RPMI7951 (cell line): ENCODE measurements at places on chromosomes 5 and 9. TPM values are rescaled to one million over a fixed set of nuclear protein-coding genes. Genes with fewer than 3 reads are reported as not detected.

- DNase-seq, result no peak
These were observed at the start of gene FOXE1 for GRCh38 chr9:97853056-97853843. TSS of gene FOXE1 (plus strand) at chr9:97853226. CDS start at chr9:97853915, 689 bp downstream.

CLTB gene
- 70.2 and 92.2 TPM in 2 replicates for total RNA-seq

RANBP17 gene
- total RNA-seq, result 3.6 and 9.5 TPM in 2 replicates

- peak; percentile 17 for DNase-seq
These were observed 535 bp downstream of the JMY start for GRCh38 chr5:79236362-79236969.

- no peak for DNase-seq
These were observed 121.9 kb upstream of the CXCL14 start for GRCh38 chr5:135700731-135701130.

- DNase-seq, result no peak
These were observed 448.9 kb downstream of the MED10 start for GRCh38 chr5:5929291-5930020.

- no peak for DNase-seq
These were observed 59.2 kb downstream of the PPIC start for GRCh38 chr5:122977319-122977718.

- no peak for DNase-seq
These were observed at the start of gene KIF12 for GRCh38 chr9:114098936-114099668. TSS of gene KIF12 (minus strand) at chr9:114099292. CDS start at chr9:114099276, 16 bp downstream.

- DNase-seq, result no peak
These were observed 10.3 kb downstream of the SEPTIN8 start for GRCh38 chr5:132766806-132767055.

DNA sequence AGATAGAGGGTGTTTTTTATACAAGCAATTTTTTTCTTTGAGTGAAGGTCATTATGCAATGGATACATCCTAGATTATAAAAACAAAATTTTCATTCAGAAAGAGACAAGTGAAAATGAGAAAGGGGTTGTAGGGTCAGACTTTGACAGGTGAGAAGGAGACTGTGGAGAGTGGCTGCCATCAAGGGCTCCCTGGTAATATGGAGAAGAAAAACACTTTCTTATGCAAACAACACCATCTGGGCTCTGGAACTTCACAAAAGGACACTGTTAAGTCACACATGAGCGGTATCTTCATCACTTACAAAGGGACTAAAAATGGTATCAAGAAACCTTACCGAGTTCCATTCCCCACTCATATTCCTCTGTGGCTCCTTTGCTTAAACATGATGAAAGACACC lies 23.5 kb downstream of the C7 start:
- no peak for DNase-seq

DNA sequence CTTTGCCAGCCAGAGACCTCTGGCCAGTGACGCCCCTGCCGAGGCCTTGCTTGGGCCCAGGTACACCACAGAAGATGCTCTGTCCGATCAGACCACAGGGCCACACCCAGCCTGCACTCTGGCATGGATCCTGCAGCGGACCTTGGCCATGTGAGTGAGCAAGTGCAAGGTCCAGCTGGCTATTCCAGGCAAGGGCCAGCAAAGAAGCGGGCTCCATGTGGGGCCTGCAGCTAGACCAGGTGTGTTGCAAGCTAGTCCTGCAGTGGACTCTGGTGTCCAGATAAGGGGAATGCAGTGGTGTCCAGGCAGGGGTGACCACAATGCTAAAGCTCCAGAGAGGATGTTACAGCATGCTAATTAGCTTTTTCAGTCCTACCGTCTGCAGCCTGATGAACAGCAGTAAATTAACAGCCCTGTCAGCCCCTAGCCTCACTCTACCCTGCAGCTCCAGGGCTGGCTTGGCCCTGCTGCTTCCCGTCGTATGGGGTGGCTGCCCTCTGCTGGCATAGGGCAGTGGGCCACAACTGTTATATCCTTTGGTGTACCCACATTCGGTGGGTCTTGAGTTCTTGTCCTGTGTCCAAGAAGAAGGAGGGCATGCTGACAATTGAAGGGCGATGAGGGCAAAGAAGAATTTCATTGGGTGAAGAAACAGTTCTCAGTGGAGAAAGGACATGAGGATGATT lies 284.5 kb upstream of the POU5F2 start:
- DNase-seq, result no peak

DNA sequence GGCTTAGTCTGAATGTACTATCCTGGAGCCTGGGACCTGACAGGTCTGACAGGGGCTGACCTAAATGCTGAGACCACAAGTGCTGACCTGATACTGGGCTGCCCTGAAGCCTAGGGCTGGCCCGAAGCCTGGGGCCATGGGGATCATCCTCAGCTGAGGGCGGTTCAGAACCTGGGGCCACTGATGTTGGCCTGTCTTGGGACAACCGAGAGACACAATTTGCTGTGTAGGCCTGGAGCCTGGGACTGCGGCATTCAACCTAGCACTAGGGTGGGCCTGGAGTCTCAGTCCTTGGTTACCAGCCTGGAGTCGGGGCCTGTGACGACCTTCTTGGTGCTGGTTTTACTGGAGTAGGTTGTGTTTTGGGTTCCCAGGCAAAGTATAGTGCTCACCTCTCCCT lies 46.3 kb downstream of the SRFBP1 start:
- DNase-seq, result no peak

PRSS3 gene
- 2.6 and 7.1 TPM in 2 replicates for total RNA-seq

DNA sequence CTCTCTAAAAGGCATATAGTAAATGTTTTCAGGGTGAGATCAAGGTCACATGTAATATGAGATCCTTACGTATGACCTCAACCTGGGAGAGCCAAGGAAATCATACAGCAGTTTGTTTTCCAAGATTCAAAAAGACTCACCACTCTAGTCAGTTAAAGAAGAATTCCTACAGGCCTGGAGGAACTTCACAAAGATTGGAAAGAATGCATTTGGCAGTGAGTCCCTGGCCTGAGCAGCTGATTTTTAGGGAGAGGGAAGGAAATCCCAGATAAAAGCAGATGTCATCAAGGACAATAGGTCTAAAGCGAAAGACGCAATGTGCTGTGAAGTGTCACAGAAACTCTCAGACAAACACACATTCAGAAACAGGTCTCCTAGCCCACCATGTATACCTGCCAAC lies 424.0 kb upstream of the ZNF462 start:
- peak; percentile 37 for DNase-seq

- peak; percentile 45 for DNase-seq
These were observed 55.8 kb upstream of the PTCH1 start for GRCh38 chr9:95572381-95573151.

ROPN1L gene
- 0.59 and 0.84 TPM in 2 replicates for total RNA-seq

DNA sequence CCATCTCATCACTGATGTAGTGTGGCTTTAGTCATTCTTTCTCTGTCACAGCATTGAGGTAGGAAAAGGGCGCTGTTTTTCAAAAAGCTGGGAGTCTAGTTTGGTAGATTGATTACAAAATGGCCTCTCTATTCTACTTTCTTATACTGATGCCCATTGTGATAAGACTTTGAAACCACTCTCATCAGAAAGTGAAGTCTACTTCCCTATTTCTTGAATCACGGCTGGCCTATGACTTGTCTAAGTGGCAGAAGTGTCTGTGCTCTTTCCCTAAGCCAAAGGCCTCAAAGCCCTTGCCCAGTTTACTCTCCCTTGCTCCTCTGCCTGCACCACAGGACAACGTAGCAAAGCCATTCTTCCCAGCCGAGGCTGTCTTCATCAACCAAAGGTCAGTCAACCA lies 83.0 kb upstream of the IL33 start:
- no peak for DNase-seq

DNA sequence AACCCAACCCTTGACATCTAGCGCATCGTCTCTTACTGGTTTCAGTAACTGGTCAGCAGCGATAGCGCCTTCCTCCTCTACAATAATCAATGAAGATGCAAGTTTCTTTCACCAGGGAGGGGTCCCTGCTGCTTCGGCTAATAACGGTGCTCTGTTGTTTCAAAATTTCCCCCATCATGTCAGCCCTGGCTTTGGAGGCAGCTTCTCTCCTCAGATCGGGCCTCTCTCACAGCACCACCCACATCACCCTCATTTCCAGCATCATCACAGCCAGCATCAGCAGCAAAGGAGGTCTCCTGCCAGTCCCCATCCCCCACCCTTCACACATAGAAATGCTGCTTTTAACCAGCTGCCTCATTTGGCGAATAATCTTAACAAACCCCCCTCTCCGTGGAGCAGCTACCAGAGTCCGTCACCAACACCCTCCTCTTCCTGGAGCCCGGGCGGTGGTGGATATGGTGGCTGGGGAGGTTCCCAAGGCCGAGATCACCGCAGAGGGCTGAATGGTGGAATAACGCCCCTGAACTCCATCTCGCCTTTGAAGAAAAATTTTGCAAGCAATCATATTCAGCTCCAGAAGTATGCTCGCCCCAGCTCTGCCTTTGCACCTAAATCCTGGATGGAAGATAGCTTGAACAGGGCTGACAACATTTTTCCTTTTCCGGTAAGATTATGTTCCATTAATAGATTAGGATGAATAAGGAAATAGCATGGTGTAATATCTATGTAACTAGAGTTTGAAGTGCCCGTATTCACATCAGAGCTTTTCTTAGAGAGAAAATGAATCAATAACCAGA lies 2.2 kb downstream of the CPEB4 start:
- DNase-seq, result peak; percentile 31

OBP2B gene
- not detected in 2 replicates for total RNA-seq

OSMR gene
- total RNA-seq, result 21.2 and 22.5 TPM in 2 replicates

SLC34A1 gene
- total RNA-seq, result not detected in 2 replicates

- DNase-seq, result no peak
These were observed 103.1 kb downstream of the PAX5 start for GRCh38 chr9:36930941-36931340.

FST gene
- total RNA-seq, result 1.2 and 1.6 TPM in 2 replicates

DNA sequence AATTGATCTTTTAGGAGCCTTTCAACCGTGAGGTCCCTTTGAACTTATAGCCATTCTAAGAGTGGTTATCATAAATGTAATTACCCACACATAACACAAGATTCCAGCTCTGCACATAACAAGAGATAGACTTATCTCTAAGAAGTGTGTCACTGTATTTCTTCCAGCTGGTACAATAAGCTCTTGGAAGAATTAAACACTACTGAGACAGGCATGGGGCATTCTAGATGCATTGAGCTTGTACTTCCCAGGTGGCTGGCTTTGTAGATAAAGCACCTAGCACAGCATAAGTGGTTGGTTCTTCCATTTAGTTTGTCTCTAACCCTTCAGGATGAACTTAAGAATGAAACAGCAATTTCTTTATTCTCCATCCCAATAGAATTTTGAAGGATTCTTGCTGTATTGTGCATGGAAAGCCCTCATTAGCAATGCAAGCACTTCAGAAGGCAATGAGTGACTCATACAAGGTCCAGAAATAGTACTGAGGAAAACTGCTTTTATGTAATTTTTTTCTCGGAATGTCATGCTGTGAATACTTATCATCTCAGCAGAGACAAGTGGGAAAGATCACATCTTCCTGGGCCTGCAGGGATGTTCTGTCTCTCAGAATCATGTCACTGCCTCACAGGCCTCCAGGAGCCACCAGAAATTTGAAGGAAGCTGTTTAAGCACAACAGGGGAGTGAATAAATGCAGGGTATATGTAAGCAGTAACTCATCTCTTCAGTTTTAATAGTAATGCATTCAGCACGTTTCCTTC lies 91.1 kb upstream of the CD180 start:
- peak; percentile 77 for DNase-seq

ZFP37 gene
- 5.1 and 6.0 TPM in 2 replicates for total RNA-seq

DNA sequence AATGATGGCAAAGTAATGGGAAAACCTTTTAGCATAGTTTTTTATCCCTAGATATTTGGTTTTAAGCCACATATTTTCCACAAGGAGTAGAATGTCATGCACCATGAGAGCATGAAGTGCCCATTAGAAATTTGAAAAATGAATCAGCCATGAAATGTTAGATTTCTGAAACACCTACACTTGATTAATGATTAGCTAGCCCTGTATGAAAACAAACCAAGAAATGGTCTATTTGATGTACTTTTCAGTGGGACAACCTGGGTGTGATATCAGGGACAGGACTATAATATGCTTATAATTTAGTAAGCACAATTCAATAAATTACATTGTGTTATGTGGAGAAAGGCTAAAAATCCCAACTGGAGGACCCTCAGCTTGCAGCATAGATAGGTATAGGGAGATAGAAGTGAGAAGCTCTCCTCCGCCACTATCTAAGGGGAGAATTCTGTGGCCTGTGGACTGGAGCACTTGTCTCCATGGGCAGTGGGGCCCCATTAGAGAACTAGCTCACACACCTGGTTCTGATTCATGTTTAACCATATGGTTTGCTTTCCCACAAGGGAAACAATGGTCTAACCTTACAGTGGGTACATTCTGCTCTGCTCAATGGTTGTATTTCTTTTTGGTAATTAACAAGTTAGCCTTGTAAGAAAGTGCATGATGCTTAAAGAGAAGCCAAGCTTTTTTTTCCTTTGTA lies 35.2 kb downstream of the NUP214 start:
- DNase-seq, result no peak

DNA sequence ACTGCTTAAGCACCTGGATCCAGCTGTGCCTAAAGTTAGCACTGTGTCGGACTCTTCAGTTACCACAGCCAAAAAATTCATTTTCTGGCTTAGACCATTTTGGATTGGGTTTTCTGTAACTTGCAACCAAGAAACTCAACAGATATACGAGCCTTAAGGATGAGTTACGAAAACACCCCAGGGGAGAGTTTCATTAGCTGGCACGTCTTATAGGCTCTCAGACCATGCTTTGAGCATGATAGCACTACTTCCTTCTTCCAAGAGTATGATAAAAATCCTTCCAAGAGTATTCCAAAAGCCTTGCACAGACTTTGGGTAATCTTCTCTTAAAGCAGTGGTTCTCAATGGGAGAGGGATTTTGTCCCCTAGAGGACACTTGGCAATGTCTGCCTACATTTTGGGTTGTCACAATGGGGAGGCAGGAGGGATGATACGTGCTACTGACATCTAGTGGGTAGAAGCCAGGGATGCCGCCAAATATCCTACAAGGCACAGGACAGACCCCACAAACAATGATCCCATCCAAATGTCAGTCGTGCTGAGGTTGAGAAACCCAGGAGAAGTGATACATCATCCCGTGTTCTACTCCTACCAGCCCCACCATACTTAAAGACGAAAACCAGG lies 64.8 kb downstream of the SMIM23 start:
- peak; percentile 17 for DNase-seq

- peak; percentile 69 for DNase-seq
These were observed 28.3 kb upstream of the NIPAL4 start for GRCh38 chr5:157431544-157432200.

COQ4 gene
- 39.4 and 43.6 TPM in 2 replicates for total RNA-seq
